ENCODE measurements at places on chromosomes 16 and 17.

DNA sequence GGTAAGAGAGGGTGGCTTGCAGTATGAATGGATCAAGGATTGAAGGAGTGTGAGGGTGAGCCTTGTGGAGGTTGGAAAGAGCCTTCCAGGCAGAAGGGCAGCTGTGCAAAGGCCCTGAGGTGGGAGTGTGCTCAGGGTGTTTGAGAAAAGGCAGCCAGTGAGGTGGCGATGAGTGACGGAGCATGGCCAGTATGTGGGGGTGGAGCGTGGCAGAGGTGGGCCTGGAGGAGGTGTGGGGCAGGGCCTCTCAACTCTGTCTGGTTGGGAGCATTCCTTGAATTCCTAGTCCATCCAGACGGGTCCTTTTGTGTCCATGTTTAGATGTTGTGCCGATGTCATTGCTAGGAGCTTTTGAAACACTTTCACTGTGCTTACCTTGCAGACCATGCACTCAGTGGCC is 51.3 kb downstream of the EPN2 start:
- peak; percentile 41 for DNase-seq

DNA sequence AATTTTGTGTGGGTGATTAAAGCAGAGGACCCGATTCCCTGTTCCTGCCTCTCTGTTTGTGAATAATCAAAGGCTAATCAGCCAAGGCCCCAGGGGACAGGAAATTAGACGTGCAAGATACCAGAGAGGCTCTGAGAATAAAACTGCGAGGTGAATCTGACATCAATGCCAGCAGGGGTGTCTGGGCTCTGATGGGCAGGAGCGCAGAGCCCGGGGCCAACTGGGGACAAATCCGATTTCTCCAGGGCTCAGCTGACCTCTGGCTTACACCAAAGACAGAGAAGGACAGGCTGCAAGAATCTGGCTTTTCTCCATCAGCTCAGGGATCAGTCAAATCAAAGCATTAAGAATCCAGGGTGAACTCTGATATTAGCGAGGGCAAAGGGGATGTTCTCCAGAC is 174.3 kb downstream of the XYLT1 start:
- DNase-seq, result no peak

GRCh38 chr16:89077076-89077475 is 16.6 kb upstream of the ACSF3 start:
- DNase-seq, result no peak

GRCh38 chr16:8720080-8720966 is 45.9 kb downstream of the ABAT start:
- no peak for DNase-seq

GRCh38 chr16:12436201-12436657 is 367.5 kb downstream of the CPPED1 start:
- DNase-seq, result no peak

GRCh38 chr17:44642834-44643233 is 13.4 kb upstream of the MEIOC start:
- peak; percentile 27 for DNase-seq

GRCh38 chr17:8068736-8069586 is 18.6 kb downstream of the ALOX12B start:
- no peak for DNase-seq

- no peak for DNase-seq
Measured at GRCh38 chr17:42120161-42120769, 902 bp downstream of the KAT2A start.

All from fibroblast of upper back skin (primary cell).